MG63 (cell line): ENCODE measurements at places on chromosomes 5 and 9. TPM values are rescaled to one million over a fixed set of nuclear protein-coding genes. Genes with fewer than 3 reads are reported as not detected.

Gene SLF1
- total RNA-seq = 8.6 and 16.1 TPM in 2 replicates

- DNase-seq = peak; percentile 18
Measured at GRCh38 chr9:73183917-73184861, 32.5 kb downstream of the ANXA1 start.

DNA sequence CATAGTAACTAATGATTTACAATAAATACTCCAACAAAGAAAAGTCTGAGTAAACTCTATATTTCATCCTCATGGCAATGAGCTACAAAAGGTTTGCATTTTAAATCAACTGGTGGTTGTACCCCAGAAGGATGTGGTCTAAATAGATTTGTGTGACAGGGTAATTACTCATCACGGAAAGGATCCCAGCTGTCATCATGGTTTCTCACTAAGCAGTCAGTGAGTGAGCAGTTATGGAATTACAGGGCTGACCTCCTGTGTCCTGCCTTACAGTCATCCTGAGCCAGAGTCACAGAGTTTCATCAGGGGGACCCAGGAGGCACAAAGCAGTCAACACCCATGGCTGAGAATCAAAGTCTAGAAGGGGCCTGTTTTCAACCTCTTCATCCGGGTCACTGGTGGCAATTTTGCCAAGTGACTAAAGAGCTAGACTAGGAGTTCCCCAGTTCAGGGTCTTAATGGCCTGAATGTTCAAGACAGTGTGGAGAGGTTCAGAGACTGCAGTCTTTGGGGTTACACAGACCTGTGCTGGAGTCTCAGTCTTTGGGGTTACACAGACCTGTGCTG lies 210.7 kb upstream of the SLC24A2 start:
- DNase-seq = peak; percentile 77

DNA sequence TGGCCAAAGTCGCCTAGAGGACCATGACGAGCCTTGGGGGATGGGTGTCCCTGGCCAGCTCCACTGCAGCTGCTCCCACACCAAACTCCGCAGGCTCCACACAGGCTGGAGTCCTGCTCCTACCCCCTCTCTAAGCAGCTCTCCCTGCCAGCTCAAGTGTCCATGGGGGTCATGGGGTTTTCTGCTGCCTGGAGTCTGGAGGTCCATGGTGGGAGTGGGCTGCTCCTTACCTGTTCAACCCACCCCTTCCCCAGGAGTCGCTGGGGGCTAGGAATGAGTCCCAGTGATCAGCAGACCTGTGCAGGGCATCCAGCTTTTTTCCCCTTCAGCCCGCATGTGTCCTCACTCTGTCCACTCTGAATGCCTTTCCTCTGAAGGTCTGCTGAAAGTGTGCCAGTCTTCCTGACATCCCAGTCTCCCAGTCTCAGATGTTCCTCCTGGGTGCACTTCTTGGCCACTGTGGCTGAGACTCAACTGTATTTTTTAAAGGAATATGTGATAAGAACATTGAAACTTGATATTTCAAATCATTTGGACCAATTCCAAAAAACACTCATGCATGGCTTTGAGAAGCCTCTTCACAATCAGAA lies 261.3 kb upstream of the ANKH start:
- no peak for DNase-seq
